Activated gamma-delta T cell (primary cell): ENCODE measurements at places on chromosomes 2 and 18.

GRCh38 chr2:201183365-201183727 lies 405 bp downstream of the CASP10 start:
- no peak for DNase-seq

DNA sequence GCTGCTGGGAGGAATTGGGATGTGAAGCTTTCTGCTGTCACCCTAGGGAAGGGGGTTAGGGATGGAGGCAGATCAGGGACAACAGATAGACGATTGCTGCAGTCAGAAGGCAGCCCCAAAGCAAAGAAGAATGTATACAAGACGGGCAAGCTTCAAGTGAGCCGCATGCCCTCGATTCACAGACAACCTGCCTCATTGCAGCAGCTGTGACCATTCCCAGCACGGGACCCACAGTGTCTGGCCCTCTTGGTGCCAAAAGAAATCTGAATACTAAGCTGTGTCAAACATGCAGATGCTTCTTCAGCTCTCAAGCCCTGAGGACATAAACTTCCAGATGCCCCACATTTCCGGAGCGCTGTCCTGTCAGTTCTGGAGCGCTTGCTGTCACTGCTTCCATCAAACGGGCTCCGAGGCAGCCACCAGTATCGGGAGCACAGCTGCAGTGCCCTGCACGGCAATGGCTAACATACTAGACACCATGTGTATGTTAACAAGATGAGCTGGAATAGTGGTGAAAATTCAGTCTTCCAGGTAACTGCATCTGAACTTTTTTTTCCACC lies 33.8 kb downstream of the PRELID3A start:
- no peak for DNase-seq

GRCh38 chr2:127049927-127050802 lies 56.8 kb downstream of the BIN1 start:
- peak; percentile 26 for DNase-seq

DNA sequence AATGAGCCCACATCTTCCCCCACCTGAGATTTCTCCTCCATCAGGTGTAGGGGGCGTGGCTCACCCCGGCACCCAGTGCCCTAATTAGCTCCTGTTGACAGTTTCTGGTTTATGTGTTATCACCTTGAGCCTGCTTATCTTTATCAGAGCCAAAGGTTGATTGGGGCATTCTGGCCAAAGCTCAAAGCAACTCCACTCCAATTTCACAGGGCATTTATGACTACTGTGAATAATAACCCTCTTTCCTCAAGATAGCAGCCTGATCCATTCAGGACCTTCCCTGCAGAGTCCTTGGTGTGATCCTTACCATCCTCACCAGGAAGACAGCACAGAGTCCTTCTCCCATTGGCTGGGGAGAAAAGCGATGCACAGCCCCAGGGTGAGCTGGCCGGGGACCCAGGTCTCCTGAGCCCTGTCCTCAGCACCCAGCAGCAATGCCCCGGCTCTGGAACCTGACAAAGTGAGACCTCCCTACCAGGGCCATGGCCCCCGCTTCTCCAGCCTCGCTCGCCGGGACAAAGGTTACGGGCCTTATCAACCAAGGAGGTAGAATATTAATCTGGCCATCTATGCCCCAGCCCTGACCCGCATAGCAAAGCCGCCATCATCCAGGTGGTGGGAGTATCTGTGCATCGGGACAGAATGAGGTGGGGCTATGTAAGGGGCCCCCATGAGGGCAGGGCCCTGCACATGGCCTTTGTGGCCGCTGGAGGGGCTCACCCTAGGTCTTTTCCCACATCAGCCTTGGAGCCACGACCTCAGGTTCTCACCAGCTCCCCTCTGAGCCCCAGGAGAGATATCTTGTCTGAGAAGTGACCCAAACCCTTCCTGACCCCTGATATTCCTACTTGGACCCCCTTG lies 64.5 kb downstream of the ZFP36L2 start:
- no peak for DNase-seq
